Right atrium auricular region (tissue), 2 donors: ENCODE measurements at places on chromosomes 7 and 10. TPM values are rescaled to one million over a fixed set of nuclear protein-coding genes. Genes with fewer than 3 reads are reported as not detected.

DNA sequence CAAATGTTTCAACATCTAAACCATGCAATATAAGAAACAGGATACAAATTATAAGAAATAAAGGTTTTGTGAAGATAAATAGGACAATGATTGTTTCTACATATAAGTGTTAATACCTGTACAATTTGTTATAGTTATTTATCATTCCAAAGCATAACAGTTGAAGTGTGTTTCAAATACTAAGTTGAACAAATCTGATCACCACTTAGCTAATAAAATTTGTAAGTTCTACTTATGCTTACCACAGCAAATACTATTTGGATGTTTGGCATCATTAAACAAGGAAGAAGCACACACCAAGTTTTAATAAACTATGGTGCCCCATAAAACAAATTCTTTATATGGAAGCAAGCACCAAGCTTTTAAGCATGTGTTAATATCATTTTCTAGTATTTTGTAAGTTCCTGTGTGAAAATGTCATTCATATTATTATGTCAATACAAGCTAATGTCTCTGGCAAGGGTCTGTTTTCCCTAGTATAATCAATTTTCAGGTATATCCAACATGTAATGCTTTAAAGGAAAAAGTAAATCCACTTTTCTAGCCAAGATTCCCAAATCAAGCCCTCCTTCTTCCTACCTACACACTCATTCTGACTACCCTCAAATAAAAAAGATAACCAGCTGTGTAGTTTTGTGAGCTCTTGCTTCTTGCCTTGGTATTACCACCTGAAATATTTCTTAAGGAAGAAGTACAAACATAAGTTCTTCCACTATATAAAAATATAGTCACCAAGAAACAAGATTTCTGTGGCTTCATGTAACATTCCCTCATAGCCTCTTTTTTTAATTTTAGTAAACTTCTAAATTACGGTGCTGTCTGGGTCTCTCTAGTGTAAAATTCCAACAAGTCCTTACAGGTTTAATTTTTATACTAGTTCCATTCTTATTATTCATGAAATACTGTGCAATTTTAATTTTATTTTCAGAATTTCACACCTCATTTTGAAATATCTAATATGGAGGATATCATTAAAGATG is 9.2 kb downstream of the SKAP2 start:
- H3K27me3 ChIP-seq, result no peaks in the 10 kb centered on the region
- no peak overlapping the region for H3K4me3 ChIP-seq
- H3K4me1 ChIP-seq, result no peaks in the 10 kb centered on the region
- no peak overlapping the region for H3K27ac ChIP-seq

The RAB11FIP2 gene
- 13.4 TPM for total RNA-seq

- H3K27me3 ChIP-seq, result no peaks in the 10 kb centered on the region
- no peaks in the 10 kb centered on the region for H3K4me1 ChIP-seq
- H3K4me3 ChIP-seq, result peak within 1 kb of the TSS; percentile 67
- no peaks in the 10 kb centered on the region for H3K36me3 ChIP-seq
- no peak for DNase-seq
Measured at GRCh38 chr7:98400542-98401340, at the start of gene BAIAP2L1. Gene BAIAP2L1, minus strand, starts transcription at chr7:98401090. Its CDS starts 238 bp downstream, at chr7:98400852.

The CYP26C1 gene
- not detected for total RNA-seq

GRCh38 chr10:26445411-26446031 is 7.4 kb downstream of the APBB1IP start:
- no peaks in the 10 kb centered on the region for H3K4me1 ChIP-seq
- DNase-seq, result no peak
- no peaks in the 10 kb centered on the region for H3K27me3 ChIP-seq
- H3K4me3 ChIP-seq, result no peak overlapping the region
